Activated CD8-positive, alpha-beta memory T cell treated with anti-CD3 and anti-CD28 coated beads, Interleukin-2, amount 10 ng/mL, durations not matched to agents 7 days and 5 days (primary cell): ENCODE measurements at places on chromosomes 7 and 10. TPM values are rescaled to one million over a fixed set of nuclear protein-coding genes. Genes with fewer than 3 reads are reported as not detected.

Gene RHOBTB1
- total RNA-seq: not detected

Gene TECTB
- total RNA-seq: not detected

Gene PNPLA8
- total RNA-seq: 13.8 TPM

Gene SEC23IP
- total RNA-seq: 72.8 TPM

Gene FGFBP3
- total RNA-seq: 1.9 TPM

Gene ALOX5
- 8.9 TPM for total RNA-seq

Gene KIAA1549
- 1.1 TPM for total RNA-seq

Gene TMEM130
- total RNA-seq: not detected

Gene ANKRD30A
- not detected for total RNA-seq

Gene AKR1C4
- not detected for total RNA-seq

Gene CC2D2B
- 4.2 TPM for total RNA-seq

Gene GDF2
- not detected for total RNA-seq

Gene EGR2
- total RNA-seq: 21.6 TPM

Gene SEMA3D
- total RNA-seq: not detected

Gene CYP3A7
- not detected for total RNA-seq

Gene RPEL1
- not detected for total RNA-seq

Gene MBL2
- total RNA-seq: not detected

Gene BAMBI
- 0.41 TPM for total RNA-seq

Gene PGAM2
- not detected for total RNA-seq

Gene CSTF2T
- 39.3 TPM for total RNA-seq

Gene AFAP1L2
- 4.0 TPM for total RNA-seq
